Activated CD4-positive, alpha-beta T cell treated with anti-CD3 and anti-CD28 coated beads for 36 hours (primary cell): ENCODE measurements at places on chromosomes 13 and 19. TPM values are rescaled to one million over a fixed set of nuclear protein-coding genes. Genes with fewer than 3 reads are reported as not detected.

Gene CPB2
- total RNA-seq: not detected

Gene CAPNS1
- total RNA-seq: 345 TPM

Gene GPR180
- 8.6 TPM for total RNA-seq

Gene VSIG10L
- total RNA-seq: 4.6 TPM

Gene SKA3
- total RNA-seq: 53.7 TPM

Gene NTF4
- not detected for total RNA-seq

Gene UBL5
- 214 TPM for total RNA-seq

Gene CTXN1
- 0.82 TPM for total RNA-seq

Gene TMEM150B
- total RNA-seq: not detected

Gene HPN
- total RNA-seq: 0.09 TPM

Gene NXNL1
- not detected for total RNA-seq

Gene TUBA3C
- not detected for total RNA-seq

Gene DDA1
- 26.2 TPM for total RNA-seq

Gene GJA3
- total RNA-seq: 0.32 TPM

Gene TEKTIP1
- total RNA-seq: 2.5 TPM

Gene MAB21L1
- not detected for total RNA-seq

Gene ZNF723
- total RNA-seq: not detected

Gene ZIC2
- total RNA-seq: not detected

Gene PRODH2
- not detected for total RNA-seq

Gene PTPRS
- 1.8 TPM for total RNA-seq

Gene SH2D3A
- 23.2 TPM for total RNA-seq
